ENCODE measurements at places on chromosomes 3 and 15.

- DNase-seq, result no peak
Measured at GRCh38 chr3:112424394-112424793, 74.9 kb downstream of the BTLA start.

- DNase-seq, result no peak
Measured at GRCh38 chr3:31240466-31240865, 292.3 kb upstream of the STT3B start.

GRCh38 chr3:137641879-137642704, 122.0 kb upstream of the SOX14 start:
- no peak for DNase-seq

DNA sequence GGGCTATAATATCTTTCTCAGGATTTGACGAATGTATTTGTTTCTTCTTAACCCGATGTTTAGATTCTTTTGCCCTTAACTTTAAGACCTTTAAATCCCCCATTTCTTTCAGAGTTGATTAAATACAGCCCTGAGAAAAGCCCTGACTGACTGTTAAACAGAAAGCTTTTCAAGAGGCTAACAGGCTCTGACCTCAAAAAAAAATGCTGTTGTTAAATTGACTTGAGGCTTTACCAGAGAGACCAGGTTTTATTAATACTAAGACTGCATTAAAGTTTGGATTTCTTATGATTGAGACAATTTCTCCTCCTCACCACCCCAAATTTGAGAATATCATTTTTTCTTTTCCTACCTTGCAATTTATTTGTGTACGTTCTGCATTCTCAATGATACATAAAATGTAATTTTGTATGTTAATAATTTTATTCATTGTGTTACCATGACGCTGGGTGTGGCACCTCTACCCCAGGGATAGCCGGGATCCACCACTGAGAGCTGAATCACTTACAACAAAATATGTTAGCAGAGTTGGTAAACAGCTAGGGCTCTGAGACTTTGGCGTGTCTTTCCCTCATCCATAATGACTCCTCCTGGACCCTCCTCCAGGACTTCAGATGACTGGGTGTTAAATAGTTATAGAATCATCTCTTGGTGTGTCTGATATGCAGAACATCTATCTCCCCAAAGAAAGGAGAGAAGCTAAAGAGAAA, 753.5 kb downstream of the NAALADL2 start:
- DNase-seq, result no peak

- DNase-seq, result no peak
Measured at GRCh38 chr3:122183521-122183892, at the start of gene CASR. CASR (plus strand) TSS chr3:122183668; CDS start chr3:122254190, 70,522 bp downstream.

DNA sequence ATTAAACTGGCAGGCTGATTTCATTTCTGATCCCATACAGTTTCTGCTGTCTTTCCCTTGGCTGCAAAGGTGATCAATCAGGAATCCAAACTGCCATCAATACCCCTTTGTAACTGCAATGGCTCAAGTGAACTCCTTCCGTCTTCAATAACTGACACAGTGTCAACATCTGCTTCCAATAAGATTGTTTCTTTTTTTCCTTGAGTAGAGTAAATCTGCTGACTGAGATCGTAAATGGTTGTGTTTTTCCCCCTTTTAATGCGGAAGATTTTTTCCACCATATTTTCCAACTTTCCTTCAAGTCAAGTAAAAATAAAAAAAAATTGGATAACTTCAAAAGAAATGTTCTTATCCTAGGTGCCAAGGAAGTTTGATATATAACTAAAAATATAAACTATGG, 48.7 kb downstream of the VGLL3 start:
- no peak for DNase-seq

DNA sequence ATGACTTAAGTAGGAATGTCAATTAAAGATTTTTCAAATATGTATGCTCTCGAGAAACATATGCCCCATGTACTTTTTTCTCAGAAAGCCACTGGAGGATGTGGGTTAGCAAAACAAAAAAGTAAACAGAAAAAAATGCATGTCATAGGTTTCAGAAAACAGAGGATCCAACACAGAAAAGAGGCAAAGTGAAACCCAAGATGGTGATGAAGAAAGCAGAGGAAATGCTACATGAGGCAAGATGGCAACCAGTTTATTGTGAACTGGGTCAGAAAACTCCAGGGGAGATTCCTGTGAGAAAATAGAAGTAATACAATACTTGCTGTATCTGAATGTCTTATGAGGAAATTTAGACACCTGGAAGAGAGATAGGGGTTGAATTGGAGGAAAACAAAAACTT, 30.8 kb upstream of the EOMES start:
- no peak for DNase-seq

DNA sequence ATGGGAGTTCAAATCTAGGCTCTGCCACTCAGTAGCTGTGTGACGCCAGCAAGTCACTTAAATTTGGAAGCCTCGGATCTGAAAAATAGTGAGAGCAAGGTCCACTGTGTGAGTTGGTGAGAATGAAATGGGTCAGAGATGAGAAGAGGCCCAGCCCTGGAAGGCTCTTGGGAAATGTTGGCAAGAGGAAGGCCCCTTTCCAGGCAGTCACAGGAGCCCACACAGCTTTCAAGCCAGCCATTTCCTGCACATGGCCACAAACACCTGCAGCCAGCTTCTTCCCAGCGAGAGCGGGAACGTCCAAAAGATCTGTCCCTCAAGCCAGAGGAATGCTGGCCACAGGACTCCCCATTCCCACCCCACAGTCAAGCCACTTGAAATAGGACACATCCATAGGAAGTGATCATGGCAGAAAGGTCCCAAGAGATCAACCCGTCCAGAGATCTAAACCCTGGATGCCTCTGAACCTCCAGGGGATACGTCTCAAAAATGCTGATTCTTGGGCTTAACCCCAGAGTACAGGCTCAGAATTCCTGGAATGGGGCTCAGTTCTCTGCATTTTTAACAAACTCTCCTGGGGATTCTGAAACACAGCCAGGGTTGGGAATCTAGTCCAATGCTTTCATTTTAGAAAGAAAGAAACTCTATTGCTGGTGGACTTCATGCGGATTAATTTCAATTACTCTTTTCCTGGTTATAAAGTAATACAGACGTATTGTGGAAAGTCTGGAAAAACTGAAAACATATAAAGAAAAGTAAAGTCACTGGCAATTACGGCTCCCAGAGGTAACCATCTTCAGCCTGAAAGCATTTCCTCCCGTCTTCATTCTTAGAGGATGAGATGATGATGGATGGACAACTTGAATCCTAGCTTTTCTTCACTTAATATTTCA, 35.9 kb downstream of the NTRK3 start:
- DNase-seq, result no peak

- no peak for DNase-seq
Measured at GRCh38 chr3:80087767-80088166, 320.0 kb upstream of the ROBO1 start.

DNA sequence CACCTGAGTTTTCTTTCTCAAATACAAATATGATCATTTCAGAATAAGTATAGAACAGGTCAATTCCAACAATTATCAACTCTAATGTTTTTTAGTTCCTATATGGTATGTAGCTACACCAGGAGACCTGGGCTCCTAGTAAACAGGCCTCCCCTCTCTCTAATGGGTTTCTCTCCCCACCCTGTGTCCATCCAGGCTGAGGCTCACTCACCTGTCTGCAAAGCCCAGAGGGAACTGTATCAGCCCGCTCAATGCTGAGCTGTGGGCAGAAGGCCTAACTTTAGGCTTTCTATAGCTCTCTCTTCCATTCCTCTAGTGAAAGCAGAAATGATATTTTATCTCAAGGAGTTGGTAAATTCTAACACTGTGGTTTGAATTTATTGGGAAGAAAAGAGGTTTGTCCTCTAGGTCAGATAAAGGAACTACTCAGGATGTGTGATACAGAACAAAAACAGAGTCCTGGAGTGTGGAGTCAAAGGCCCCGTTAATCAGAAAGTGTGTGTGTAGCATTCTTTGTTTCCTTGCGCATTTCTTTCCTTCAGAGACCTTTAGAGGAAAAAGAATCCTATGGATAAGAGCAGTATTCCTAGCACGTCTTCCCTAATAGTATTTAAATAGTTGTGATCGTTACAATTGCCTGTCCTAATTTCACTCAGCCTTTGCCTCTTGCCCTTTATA, 408.9 kb downstream of the PYDC2 start:
- no peak for DNase-seq

GRCh38 chr3:12878141-12878574, 36.8 kb upstream of the RPL32 start:
- DNase-seq, result no peak

GRCh38 chr3:108442281-108442680, 68.1 kb downstream of the MYH15 start:
- no peak for DNase-seq

GRCh38 chr15:99732751-99733267, 428 bp downstream of the LYSMD4 start:
- no peak for DNase-seq

- DNase-seq, result no peak
Measured at GRCh38 chr3:13074006-13074375, 762 bp upstream of the IQSEC1 start.

DNA sequence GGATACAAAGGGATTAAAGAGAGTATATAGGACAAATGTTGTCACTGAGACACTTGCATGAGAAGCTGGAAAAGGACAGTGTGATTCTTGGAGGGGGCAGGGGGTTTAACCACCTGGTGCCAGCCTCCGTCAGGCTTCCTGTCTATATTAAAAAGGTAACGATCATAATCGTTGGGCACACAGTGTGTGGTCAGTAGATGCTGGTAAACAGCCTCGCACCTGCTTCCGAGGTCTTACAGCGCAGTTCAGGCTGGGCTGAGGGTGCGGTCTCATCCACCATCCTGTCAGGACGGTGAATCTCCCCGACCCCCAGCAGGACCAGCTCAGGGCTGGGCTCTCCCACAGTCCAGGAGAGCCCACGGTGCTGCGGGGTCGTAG, 47.7 kb upstream of the SMAD6 start:
- no peak for DNase-seq

- DNase-seq, result no peak
Measured at GRCh38 chr3:50609763-50610085, 1.9 kb downstream of the CISH start.

- DNase-seq, result no peak
Measured at GRCh38 chr15:100060276-100060926, 281.4 kb downstream of the ADAMTS17 start.

DNA sequence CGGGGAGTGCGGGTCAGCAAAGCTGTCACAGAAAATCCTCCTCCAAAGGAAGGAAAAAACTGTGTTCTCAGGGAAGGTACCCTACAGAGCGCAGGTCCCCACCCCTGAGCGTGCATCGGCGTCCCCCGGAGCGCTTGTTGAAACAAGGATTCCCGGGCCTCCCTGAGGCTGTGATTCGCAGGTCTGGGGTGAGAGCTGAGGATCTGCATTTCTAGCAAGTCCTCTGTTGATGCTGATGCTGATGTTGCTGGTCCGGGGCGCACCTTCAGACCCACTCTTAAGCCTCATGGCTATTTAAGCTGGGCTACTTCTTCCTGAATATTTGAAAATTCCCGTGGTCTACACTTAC, 226.2 kb upstream of the IGF1R start:
- DNase-seq, result no peak

DNA sequence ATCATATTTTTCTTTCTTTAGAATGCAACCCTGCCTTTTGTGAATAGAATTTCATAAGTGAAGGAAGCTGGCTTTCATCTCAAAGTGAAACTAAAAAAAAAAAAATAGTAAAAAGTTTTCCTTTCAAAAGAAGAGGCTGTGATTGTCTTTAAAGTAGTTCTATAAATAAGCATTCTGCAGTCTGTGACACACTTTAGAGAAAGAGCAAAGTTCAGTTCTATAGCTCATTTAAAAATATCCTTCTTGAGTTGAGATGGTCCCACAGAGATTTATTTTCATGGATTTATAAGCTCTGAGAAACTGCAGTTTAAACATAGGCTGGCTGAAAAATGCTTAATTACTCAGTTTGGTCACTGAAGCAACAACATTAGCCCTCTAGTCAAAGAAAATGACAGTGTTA, 36.1 kb upstream of the CNTN6 start:
- DNase-seq, result no peak

GRCh38 chr3:182726258-182727142, 66.8 kb upstream of the ATP11B start:
- DNase-seq, result no peak

GRCh38 chr3:149560617-149561016, 86.1 kb downstream of the TM4SF4 start:
- DNase-seq, result no peak

DNA sequence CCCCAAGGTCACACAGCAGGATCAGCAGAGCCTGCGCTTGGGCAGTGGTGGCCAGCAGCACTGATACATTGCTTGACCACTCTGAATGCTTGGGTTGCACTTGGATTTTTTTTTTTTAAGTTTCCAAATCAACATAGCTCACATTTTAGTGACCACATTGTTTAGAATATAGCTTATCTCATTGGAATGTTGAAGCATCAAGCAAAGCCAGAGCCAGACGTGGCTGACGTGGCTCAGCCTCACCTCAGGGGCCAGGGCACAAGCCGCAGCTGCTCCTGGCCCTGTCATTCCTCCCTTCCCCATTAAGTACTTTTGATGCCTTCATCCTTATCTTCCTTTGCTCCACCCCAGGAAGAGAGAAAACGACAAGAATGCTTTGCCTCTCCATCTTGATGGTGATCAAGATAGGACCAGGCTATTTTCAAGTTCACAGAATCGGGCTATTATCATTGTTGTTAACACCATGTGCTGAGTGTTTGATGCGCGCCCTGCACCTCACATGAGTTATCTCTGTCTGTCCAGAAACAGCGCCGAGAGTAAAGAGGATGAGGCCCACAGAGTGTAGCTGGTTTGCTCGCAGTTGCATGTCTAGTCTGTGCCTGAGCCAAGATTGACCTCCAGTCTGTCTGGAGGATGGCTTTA, 75.8 kb downstream of the AAGAB start:
- DNase-seq, result no peak

DNA sequence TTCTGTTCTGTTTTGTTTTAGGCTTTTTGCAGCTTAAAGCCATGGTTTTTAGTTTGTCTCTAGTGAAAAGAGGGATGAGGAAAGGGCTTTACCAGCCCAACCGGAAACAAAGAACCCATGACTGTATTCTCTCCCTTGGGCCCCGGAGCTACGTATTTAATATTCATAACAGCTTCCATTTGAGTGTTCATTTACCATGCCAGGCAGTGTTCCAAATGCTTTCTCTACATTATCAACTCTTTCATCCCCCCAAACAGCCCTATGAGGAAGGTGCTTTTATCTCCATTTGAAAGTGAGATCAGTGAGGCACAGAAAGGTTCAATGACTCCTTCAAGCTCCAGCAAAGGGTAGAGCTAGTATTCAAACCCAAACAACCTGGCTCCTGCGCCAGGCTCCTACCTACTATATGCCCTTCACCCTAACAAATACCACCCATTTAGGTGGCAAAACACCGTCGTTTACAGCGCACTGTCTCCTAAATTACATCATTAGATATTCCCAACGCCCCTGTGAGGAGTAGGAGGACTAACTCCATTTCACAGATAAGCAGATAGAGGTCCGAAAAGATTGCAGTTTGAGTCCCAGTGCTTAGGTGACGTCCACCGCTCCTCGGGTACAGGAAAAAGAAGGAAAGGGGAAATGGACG, 27.9 kb downstream of the GTPBP8 start:
- no peak for DNase-seq
